Amygdala (tissue), 56 donors: ENCODE measurements at places on chromosomes 12 and 14.
A peak's percentile ranks its signal among the peaks of the same experiment; 100 is the strongest.

DNA sequence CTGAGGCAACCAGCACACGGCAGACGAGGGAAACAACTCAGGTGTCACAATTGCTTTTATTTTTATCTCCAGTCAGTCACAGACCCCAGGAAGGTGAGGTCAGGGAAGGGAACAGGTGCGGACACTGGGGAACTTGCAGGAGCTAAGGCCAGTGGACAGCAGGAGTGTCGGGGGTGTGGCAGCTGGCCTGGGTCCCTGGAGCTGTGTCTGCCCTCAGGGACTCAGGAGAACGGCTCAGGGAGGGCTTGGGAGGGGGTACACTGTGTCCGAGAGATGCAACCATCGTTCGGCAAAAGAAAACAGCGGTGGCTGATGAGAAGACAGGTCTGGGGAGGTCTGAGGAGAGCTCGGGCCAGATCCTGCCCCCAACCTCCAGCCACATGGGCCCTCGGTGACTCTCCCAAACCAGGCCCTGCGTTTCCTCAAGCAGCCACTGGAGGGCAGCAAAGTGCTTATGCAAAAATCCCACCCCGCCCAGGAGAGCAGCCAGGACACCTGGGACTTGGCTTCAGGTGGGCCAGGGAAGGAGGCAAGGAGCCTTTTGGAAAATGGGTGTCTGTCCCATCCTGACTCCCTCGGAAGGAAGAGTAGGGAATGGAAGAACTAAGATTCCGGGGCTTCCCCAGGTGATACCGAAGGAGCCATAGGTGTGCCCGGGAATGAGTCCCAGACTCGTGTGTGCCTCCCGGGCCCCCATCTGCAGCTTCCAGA is 24.1 kb upstream of the BCDIN3D start:
- peak; percentile 16 for DNase-seq

GRCh38 chr14:26191123-26191522 is 406.7 kb downstream of the NOVA1 start:
- DNase-seq, result no peak

DNA sequence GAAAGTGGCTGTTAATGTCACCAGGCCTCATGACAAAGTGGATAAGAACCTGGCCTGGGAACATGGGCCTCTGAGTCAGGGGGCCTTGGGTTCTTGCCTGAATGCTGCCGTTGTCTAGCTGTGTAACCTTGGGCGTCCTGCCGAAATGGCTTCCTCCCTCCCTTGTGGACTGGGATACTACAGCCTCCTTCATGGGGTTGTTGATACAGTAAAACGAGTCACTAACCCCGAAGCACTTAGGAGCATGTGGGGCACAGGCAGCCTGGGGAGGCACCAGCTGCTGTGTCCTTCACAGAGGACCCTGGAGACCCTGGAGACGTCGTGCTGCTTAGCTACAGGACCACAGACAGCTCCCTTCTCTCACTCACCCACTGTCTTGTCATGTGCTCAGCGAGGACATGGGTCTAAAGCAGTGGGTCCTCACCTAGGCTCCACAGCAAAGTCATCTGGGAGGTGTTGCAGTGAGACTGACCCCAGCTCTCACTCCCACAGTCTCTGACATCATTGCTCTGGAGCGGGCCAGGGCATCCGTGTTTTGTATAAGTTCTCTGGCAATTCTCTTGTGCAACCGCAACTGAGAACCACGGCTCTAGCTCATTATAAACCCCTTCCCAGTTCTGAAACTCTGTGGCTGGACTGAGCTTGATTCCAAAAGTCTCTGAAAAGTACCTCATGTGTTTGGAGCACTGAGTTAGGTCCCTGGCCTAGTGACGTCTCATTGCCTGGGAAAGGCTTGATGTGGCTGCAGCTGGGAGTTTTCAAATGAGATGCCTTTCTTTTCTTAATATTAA is 42.1 kb downstream of the SERPINA3 start:
- no peak for DNase-seq

- no peak for DNase-seq
Measured at GRCh38 chr12:122348505-122348904, 74.0 kb downstream of the CLIP1 start.

DNA sequence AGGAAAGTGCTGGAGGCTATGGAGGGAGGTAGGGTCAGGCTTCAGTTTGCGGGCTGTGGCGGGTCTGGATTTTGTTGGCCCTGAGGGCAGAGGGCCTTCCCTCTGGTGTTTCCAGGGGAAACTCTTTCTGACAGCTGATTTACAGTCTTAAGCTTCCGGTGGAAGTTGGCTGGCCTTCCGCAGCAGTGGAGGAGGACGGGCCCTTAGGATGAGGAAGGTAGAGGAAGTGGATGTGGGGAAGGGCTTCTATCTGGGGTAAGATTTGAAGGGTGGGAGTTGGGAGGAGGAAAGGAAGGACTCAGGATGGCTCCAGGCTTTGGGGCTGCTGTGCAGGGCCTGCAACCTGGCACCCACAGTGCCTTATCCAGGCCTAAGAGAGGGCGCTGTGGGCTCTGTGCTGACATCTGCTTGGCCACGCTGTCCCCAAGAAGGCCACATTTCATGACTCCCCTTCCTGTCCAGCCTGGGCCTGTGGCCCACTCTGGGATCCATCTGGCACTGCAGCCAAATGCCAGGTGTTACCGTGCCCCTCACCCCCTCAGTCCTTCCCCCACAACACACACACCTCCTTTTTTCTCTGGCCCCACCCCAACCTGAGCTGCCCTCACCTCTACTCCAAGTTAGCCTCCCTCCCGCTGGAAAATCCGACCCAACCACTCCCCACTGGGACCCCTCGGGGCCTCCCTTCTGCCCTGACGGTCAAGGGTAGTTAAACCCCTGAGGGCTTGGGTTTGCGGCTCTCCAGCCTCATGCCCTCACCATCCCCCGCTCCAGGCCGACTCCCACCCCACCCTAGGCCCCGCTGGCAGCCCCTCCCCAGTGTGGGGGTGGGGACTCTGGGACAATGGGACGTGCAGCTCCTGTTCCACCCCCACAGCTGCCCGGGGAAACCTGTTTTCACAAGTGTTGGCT is 7.7 kb upstream of the PPP1R13B start:
- no peak for DNase-seq

- DNase-seq, result no peak
Measured at GRCh38 chr12:94092516-94093241, 55.7 kb upstream of the PLXNC1 start.

DNA sequence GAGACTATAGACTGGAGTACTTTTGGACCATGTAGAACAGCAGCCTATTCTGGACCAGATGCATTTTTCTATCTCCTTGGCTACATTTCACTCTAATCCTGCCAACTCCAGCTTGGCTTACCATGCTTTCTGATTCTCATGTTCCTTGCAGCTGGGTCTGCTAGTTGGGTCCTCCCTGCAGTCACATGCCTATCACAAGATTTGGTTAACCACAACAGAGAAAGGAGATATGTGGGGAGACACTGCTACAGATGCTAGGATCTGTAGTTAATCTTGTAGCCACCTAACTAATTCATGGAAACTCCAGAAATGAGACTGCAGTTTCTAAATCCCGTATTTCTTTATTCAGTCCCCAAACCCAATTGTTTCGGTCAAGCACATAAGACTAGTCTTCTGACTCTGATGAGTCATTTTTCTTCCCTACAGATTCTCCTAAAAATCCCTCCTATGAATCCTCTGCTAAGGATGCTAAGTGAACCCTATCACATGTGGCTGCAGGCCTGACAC is 410.6 kb downstream of the DAD1 start:
- no peak for DNase-seq

DNA sequence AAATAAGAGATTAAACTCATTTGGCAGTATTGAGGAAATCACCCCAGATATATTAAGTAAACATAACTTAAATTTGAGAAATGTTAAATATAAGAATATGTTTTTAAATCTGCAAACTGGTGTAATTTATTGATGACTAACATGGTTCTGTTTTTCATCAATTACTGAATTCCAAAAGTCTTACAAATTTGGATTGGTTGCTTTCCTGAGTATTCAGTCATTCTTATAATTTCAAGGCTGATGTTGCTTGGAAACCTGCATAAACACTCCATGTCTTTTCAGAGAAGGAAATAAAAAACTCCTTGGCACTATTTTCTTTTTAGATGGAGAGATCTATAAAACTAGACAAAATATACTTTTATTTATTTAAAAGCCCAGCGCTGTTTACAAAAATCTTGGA is 71.7 kb downstream of the NOVA1 start:
- no peak for DNase-seq

DNA sequence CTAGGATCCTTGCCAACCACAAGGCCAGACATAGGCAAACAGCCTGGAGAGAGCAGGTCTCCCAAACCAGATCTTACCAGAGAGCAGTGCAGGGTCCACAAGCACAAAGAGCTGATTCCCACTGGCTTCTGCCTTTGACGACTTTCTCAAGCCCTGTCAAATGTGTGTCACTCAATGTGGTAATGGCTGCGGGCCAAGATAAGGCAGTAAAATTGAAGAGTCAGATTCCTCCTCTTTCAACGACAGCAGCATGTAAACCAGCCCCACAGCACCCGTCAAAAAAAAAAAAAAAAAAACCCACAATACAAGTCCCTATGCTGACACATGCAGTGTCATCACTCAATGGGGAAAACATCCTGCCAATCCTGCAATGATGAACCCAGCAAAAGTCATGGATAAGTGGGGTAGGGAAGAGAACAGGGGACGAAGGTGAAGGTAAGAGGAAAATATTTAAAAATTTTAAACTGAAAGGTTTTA is at the start of gene STON2:
Gene STON2, minus strand, starts transcription at position 123 of the 477 bp plus-strand sequence. CDS start 1,942 bp downstream, outside the sequence.
- DNase-seq, result no peak

GRCh38 chr12:1661553-1662335 is 29.1 kb upstream of the ADIPOR2 start:
- peak; percentile 99 for DNase-seq

DNA sequence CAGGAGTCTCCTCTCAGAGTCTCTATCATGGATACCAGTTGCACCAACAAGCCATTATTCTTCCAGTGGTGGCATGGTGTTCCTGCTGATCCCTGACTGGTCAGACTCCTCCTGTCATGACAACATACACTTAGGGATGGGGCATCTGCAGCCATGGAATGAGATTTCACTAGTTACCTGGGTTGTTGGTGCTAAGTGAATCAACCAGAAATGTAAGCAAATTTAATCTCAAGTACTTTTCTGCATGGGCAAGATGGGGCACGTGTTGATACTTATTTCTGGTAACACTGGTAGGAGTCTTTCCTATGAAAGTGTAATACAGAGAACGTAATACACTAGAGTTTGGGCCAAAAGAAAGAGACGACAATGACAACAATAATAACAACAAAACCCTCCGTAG is 211.5 kb upstream of the FOXN3 start:
- no peak for DNase-seq

- DNase-seq, result no peak
Measured at GRCh38 chr12:66127650-66128049, 2.9 kb downstream of the LLPH start.

DNA sequence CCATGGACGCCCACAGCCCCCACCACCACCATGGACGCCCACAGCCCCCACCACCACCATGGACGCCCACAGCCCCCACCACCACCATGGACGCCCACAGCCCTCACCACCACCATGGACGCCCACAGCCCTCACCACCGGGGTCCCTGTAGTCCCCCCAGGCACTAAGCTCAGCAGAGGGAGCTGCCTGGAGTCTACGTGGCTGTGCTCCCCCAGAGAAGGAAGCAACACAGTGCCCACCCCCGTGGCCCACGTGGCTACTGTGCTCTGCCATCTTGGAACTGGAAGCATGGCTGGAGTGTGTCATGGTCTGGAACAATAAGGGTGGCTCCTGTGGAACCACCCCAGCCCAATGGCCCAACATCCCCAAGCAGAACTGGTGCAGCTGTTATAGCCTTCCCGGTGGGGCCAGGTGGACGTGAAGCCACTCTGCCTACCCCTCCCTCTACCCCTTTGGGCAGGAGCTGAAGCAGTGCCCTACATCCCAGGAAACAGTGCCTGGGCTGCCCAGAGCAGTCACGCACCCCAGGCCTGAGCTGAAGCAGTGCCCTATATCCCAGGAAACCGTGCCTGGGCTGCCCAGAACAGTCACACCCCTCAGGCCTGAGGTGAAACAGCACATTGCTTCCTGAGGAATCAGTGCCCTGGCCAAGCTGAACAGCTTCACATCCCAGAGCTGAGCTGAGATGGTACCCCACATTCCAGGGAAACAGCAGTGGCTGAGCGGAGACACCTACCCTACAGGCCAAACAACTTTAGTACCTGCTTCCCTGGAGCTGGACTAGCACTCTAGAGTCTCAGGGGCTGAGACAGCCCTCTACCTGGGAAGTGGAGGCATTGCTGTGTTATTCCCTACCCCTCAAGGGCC is 9.0 kb upstream of the SFSWAP start:
- no peak for DNase-seq

DNA sequence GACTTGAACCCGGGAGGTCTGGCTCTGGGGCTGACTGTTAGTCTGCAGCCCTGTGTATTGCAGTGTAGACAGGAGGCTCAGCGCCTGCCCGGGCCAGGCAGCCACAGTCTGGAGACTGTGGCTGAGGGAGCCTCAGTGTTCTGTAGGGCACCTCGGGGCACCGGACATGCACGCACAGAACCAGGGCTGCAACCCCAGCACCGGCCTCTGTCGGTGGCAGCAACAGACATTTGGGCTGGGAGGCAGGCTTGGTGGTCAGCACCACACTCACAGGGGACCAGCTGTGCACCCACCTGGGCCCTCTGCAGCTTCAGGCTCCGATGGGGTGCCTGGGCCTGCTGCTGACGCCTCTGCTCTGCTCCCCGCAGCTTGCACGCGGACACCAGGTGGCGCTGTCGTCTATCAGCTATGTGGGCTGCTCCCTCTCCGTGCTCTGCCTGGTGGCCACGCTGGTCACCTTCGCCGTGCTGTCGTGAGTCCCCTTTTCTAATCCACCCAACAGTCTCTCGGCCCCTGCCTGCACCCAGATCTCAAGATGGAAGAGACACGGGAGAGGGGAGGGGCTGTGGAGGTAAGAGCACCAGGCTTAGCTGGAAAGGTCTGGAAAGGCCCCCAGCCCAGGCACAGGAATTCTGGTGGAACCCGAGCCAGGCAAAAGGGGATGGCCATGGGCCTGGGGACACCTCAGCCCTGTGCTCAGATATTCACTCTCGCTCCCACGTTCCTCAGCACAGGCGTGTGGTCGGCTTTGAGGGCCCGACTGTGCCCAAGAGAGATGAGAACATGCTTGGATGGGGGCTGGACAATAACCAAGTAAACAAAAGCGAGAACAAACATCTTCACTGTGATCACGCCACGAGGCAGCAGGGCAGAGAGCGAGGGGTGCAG is 151.0 kb downstream of the ADGRD1 start:
- peak; percentile 72 for DNase-seq

DNA sequence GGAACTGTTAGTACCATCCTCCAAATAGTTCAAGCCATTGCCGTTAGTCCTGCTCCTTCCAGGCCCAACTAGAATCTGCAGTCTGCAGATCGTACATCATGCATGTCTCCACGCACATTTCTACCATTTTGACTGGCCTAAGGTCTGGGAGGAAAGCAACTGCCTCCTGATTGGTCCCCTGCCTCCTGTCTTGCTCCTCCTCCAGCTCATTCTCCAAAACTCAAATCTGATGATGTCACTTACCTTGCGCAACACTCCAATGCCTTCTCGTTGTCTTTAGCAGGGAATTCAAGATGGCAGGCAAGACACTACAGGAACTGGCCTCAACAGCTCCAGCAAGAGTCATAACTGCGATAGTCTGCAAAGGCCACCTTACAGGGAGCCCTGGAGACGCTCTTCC is 9.7 kb upstream of the HCAR1 start:
- DNase-seq, result no peak

- DNase-seq, result no peak
Measured at GRCh38 chr14:50348933-50349332, 36.8 kb downstream of the DMAC2L start.
